ENCODE measurements at places on chromosomes 2 and 18.

- DNase-seq, result no peak
These were observed 944.6 kb upstream of the LRRTM1 start for GRCh38 chr2:81249152-81249551.

- DNase-seq, result peak; percentile 60
These were observed 119.2 kb upstream of the ACVR1C start for GRCh38 chr2:157747695-157748370.

GRCh38 chr2:119253114-119253702, 29.6 kb downstream of the STEAP3 start:
- DNase-seq, result peak; percentile 50

DNA sequence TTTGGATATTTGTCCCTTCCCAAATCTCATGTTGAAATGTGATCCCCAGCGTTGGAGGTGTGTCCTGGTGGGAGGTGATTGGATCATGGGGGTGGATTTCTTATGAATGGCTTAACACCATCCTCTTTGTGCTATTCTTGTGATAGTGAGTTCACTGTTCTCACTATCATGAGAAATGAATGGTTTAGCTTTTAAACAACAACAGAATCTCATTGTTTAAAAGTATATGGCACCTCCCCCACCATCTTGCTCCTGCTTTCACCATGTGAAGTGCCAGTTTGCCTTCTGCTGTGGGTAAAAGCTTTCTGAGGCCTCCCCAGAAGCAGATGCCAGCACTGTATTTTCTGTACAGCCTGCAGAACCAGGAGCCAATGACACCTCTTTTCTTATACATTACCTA, 38.1 kb downstream of the KIAA1328 start:
- no peak for DNase-seq

DNA sequence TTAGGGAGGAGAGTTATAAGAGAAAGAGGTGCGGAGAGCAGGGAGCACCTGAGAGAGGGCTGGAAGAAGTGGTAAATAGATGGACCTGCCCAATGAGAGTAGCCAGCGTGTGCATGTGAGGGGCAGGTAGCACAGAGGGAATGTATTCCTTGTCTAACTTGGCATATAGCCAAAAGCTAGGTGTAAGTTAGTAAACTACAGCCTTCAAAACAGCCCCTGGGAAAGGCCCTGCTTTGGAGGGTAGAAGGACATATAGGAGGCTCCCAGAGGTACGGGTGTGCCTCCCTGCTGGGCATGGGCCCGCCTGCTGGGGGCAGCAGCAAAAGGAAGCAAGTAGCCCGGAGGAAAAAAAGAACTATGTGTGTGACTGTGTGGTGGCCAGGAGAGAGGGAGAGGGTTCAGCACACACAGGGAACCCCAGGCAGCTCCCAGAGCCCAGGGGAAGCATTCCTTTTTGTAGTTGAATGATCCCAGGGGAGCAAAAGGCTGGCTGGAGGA, 48.0 kb downstream of the TCF7L1 start:
- DNase-seq, result no peak

DNA sequence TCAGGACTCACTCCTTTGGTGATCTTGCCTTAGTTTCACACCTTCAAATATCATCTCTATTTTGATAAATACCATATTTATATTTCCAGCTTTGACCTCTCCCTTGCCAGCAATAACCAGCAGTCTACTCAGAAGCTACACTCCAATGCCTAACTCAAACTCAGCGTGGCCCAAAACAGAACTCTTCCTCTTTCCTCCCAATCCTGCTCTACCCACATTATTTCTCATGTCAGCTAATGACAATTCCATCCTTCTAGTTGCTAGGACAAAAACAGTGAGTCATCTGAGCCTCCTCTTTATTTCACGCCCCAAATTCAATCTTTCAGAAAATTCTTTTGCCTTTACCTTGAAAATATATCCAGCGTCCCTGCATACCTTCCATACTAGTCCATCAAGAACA, 23.5 kb downstream of the CYRIA start:
- DNase-seq, result no peak

GRCh38 chr2:74917702-74918619, 40.5 kb upstream of the POLE4 start:
- peak; percentile 99 for DNase-seq
